ENCODE measurements at places on chromosomes 2 and 18. TPM values are rescaled to one million over a fixed set of nuclear protein-coding genes. Genes with fewer than 3 reads are reported as not detected.

SLC30A3 gene
- 2.3 TPM for polyA plus RNA-seq

ZNF804A gene
- polyA plus RNA-seq: 0.81 TPM

GRCh38 chr2:239033801-239034560, 186.1 kb downstream of the TWIST2 start:
- DNase-seq: no peak

DNA sequence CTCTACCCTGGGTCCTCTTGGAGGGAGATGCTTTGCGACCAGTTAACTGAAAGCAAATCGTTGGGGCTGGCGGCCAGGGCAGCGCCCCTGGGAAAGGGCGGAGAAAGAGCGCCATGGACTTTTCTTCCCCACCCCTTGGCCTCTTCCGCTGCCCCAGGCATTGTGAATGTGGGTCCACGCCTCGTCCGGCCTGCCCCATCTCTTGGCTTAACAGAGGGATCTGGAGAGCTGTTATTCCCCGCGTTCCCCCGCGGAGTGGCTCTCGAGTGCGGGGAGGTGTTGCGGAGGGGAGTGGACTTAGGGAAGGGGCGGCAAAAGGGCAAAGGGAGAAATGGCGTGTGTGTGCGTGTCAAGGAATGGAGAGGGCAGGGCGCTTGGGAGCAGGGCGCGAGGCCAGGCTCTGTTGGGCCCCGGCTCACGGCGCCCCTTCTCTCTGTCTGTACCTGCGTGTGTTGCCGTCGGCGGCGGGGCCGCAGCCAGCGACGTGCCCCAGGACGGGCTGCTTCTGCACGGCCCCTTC, 6.6 kb downstream of the EMX1 start:
- DNase-seq: no peak

DNA sequence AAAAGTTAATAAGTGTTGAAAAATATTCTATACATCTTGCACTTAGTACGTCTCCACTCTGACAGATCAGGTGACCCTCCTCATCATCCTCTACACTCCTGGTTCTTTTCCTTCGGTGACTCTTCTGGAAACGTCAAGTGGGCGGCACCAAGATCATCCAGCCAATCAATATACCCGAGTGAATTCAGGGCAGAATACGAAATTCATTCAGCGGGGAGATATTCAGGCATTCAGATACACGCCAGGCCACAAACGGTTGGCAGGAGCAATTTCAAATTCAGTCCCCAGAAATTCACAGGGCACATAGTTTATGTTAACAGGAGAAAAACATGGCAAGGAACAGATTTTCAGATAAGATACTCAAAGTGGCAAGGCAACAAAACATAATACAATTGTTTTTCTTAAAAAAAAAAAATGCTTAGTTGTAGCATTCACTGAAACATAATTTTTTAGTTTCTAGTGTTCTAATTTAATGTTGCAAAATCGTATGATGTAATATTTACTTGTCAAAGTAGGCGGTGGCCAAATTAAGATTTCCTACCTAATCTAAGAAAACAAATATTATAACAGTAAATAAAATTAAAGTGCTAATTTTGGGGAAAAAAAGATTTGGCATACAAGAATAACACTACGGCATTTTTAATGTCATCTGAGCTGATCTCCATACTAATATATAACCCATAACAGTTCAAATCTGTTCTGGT, 4.2 kb downstream of the CLK1 start:
- no peak for DNase-seq

- no peak for DNase-seq
Observed at GRCh38 chr2:232512602-232513001, 7.6 kb upstream of the PRSS56 start.

GRCh38 chr2:112462178-112462577, 19.8 kb upstream of the TTL start:
- no peak for DNase-seq

DNA sequence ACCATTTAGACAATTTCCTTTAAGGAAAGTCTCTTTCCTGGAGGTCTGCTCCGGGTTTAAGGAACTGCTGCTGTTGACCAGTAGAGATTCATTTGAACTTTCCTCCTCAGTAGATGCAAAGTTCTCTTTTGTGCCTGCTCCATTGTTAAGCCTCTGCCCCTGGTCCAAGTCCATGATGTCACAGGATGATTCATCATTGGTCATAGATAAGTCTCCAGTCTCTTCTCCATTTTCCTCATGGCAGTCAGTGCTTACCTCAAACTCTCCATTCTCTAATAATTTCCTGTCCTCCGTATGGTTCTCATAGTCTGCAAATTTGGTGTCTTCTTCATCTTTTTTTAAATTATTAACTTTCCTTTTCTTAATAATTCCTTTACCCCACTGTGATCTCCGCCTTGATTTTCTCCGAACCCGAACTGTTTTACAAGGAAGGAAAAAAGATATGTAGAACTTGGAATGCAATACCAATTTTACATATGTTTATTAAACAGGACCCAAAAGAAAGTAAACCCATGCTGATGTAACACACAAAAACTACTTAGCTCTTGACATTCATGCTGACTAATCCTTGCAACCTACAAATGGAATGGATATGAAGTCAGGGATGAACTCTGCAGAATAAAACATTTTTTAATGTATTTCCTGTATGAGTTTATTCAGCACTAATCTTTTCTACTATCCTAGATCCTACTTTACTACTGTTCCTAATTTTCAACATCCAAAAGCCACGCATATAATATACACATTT, 169.1 kb downstream of the ATAD2B start:
- peak; percentile 39 for DNase-seq

DNA sequence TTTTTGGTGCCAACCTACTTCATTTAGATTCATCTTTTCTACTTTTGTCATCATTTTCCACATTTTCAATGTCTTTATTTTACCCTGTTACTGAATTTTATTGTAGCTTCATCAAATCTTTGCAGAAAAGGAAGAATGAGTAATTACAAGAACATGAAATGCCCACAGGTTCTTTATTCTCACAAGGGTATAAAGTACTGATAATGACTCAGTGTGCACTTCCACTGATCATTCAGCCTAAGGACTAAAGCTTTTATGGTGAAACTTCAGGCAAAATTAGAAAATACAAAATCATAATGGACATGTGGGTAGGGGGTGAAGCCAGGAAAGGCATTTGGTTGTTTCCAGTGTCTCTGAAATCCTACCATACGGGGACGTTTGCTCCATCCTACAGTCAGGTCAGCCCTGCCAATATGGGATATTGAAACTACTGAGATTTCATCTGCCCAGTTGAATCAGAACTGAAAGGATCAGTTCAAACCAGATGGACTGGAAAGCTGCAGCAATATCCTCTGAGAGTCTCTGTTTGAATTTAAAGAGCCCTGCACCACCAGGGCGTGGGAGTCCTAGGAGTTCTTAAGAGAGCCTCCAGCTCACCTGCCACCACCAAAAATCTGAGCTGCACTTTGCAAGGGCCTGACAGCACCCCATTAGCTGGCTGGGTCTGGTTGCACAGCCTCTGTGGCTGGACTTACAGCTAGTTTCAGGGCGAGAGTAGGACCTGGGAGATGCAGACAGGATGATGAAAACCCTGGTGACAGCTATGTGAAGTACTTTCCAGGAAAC, 390.4 kb downstream of the CMPK2 start:
- no peak for DNase-seq

DNA sequence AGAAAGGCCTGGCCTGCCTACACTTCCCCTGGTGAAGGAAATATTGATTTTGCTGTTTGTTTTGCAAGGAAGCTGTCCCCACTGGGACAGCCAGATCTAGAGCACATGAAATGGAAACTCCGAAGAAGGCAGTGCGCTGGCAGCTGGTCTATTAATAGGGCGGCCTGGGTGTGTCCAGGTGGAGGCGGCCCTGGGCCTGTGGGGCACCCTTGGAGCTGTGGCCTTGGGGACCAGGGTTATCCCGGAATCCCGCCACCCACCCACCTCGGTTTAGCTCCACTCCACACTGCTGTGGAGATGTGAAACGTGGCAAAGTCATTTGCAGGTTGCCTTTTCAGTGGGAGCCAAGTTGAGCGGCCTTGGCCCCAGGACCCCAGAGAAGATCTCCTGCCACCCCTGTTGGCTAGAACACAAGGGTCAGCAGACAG, 204.3 kb downstream of the KLHL29 start:
- no peak for DNase-seq

DNA sequence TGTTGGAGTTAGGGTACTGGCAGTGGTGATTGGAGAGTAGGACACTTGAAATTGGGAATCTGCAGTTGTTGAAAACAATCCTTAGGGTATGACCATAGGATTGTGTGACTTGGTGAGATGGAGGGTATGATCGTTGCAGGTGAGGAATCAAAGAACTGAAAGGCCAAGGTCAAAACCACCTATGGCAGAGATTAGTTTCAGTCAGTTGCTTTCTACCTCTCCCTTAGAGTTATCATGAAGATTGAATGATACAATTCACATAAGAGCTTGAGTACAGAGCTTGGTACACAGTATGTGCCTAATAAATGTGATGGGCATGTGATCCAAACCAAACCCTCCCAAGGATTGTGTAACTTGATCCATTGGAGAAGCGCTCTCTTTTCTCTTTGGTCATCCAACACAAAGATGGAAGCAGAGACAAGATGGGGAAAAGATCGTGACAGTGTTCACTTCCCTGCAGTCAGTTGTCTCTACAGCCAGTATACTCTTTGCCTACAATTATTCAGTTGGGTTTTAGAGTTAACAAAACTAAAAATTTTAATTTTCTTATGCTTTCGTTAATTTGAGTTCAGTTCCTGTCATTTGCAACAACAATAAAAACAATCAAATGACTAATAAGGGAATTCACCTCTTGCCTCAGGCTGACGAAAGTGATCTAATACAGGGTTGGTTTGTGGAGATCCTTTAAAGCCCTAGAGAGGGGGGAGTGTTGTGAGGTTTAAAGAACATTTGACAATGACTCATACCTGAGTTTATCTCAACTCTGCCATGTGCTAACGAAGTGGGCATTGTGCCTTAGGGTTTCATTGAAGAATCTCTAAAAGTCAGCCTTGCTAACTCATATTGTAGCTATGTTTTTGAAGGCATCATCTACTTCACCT, 14.8 kb upstream of the SMAD2 start:
- DNase-seq: no peak

GRCh38 chr2:141068053-141068682, 1062.6 kb downstream of the LRP1B start:
- DNase-seq: no peak

DNA sequence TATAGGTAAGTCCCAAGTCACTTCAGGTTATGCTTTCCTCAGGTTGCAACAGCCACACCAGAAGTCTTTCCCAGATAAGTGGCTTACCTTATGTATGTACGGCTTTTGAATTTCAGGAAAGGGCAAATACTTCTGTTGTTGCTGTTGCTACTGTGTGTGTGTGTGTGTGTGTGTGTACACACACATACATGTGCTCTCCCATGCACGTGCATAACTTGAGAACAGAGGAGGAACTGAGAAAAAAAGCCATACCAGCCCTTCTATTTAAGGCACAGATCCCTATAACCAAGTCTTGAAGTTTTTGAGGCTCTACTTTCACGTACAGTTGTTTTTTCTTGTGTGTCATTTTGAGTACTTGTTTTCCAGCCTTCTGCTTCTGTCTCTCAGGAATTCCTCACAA, 62.4 kb downstream of the WDPCP start:
- DNase-seq: no peak

GRCh38 chr18:36514778-36515177, 217.3 kb downstream of the FHOD3 start:
- DNase-seq: no peak

GRCh38 chr2:225090746-225091145, 48.5 kb upstream of the DOCK10 start:
- DNase-seq: no peak

Data from K562 (cell line).